ENCODE measurements at places on chromosomes 12 and 14.

- DNase-seq, result no peak
These were observed 30.7 kb downstream of the GOLGA3 start for GRCh38 chr12:132797820-132798570.

- DNase-seq, result no peak
These were observed 362 bp upstream of the TSFM start for GRCh38 chr12:57782243-57782607.

DNA sequence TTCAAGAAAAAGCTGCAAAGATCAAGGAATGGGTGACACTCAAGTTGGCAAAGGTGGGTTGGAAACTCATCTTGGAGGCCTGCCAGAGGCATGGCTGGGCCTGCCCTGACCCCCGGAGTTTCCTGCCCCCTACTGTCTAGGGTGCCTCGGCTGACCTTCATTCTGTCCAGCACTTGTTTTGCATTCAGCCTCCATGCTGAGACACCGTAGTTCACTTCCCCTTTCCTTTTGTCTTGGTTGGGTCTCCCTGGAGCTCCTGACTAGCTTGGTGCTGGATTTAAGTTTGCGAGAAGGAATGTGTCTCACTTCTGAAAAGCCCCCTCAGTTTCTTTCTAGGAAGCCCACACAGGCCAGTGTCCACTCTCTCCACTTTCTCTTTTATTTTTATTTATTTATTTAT, 26.5 kb downstream of the PLEKHH1 start:
- no peak for DNase-seq

- DNase-seq, result no peak
These were observed 153.4 kb upstream of the PDZRN4 start for GRCh38 chr12:41034686-41035085.

DNA sequence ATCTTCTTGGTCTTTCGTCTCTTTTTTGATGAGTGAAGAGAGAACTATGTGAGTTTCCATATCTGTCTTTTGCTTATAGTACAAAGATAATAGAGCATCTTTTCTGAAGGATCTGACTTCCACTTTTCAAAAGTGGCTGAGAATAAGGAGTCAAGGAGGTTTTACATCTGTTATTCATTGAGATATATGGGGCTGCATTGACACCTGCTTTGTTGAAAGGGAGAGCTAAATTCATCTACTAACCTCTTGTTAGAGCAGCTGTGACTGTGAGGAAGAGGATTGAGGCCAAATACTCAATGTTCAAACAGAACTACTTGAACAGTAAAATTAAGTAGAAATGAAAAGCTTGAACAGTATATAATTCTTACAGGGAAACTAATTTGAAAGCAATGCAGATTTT, 130.2 kb upstream of the ATP2B1 start:
- no peak for DNase-seq

GRCh38 chr12:56288705-56289387, 11.3 kb downstream of the CS start:
- no peak for DNase-seq

- DNase-seq, result no peak
These were observed 38.6 kb downstream of the CCDC85C start for GRCh38 chr14:99565383-99565782.

- no peak for DNase-seq
These were observed 369 bp downstream of the DEPDC4 start for GRCh38 chr12:100266585-100266834.

DNA sequence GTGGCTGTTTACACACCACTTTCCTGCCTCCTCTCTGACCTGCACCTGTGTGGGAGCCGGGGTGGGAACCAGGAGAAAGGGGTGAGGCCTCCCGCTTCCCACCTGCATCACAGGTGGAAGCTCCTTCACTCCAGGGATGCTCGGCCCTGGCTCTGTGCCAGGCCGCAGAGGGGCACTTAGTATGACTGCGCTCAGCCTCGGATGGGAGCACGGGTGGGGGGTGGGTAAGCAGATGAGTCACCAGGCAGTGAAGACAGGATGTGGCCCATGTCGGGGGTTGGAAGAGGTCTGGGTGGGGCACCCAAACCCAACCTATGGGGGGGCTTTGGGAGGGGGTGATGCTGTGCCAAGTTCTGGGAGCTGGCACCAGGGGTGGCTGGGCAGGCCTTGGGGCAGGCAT, 7.4 kb upstream of the CYP46A1 start:
- no peak for DNase-seq

- DNase-seq, result peak; percentile 49
These were observed 304.8 kb upstream of the OR4E1 start for GRCh38 chr14:21978184-21978998.

DNA sequence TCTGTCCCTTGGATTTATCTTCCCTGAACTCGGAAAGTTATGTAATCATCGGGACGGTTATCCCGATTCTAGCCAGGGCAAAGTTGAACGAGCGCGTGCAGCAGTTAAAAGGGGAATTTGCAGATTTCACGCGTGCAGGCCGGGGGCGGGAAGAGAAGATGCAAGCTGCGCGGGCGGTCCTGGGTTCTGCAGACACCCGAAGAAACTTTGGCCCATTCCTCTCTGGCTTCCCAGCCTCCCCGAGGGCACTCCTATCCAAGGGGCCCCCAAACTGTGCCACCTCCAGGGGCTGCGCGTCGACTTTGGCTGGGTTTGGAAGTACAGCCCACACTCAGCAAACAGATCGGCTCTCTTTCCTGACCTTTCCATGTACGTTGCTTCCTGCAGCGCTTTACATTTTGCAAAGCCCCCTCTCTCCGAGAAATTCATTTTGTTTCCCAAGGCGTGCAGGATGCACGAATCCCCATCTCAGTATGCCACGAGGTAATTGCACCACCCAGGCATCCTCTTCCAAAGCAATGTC, 941 bp upstream of the PPP1CC start:
- no peak for DNase-seq

DNA sequence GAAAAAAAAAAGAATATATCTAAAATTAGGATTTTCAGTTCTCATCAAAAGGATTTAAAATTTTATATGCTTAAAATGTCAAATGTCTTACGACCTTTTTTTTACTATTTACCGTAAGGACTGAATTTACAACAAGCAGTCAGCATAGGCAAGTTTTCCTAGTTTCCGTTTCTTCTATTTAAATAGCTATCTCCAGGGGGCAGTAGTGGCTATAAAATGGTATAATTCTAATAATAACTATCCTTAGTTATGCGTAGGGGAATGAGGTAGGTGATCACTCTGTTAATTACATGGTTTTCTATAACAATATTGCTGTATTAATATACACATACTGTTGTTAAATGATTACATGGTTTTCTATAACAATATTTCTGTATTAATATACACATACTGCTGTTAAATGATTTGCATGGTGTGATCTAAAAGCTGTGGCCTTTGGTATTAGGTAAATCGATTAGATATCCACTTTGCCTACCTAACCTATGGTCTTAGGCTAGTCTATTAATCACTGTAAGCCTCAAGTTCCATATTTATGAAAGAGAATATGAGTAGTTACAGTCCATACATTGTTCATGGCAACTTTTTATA, 217.7 kb upstream of the PDZRN4 start:
- no peak for DNase-seq

- DNase-seq, result peak; percentile 40
These were observed 510 bp downstream of the ARID2 start for GRCh38 chr12:45730084-45730347.

GRCh38 chr12:455821-456220, 3.9 kb upstream of the B4GALNT3 start:
- DNase-seq, result no peak

DNA sequence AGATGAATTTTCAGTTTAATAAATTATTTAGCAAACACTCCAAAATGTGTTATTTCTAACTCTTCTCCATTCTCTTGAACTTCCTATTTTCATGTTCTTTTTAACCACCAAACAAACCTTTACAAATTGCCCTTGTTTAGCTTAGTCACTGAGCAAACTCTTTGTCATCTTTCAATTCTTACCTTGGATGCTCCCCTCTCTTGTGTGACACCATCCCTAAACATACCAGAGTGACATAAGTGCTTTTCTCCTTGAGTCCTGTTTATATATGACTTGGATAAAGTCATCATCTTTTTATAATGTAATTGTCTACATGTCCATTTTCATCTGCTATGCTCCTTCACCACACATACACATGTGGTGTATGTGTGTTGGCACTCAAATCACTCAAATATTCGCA, 3.4 kb upstream of the TMEM19 start:
- no peak for DNase-seq

GRCh38 chr12:26857465-26858176, 24.6 kb upstream of the ITPR2 start:
- DNase-seq, result no peak

DNA sequence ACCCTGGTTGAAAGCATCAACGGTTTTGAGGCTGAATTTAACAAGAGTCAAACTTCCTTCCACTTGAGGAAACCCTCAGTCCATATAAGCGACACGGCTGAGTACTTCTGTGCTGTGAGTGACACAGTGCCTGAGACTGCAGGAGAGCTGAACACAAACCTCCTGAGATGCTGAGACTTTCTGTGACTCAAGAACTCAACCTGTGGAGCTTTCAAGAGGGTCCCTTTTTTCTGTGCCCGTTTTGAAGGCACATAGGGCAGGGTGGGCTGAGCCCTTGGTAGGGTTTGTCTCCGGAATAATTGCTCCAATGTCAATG, 305.3 kb upstream of the OR4E1 start:
- DNase-seq, result no peak

DNA sequence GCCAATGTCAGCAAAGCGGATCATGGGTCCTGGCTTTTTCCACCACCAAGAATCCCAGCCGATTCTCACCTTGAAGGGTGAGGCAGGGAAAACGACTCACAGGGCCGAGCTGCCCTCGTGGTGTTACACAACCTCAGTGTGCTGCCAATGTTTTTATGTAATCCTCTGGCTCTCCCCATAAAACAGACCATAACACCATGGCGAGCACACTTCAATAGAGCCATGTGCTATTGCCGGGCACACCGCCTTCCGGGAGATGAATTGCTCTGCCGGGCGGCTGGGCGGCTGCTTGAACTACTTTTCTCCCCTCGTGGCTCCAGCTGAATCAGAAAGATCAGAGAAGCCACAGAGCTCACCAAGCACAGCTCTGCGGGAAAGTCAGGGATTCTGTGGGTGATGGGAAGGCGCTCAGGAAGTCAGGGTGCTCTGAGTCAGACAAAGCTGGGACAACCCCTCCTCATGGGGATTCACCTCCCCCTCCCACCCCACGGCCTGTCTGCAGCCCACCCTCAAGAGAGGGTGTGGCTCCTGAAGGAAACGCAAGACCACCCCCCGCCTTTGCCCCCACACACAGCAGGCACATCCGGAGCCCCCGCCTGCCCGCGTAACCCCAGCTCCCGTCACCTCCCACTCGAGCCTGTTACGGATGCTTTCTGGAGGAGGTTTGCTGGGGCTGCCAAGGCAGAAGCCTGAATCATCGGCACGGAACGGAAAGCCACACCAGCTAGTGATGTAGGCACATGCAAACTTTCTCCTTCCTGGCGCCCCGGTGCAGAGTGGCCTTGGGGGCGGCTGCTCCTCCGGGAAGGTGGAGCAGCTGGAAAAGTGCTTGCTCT, 1.8 kb downstream of the GALNT9 start:
- peak; percentile 79 for DNase-seq

DNA sequence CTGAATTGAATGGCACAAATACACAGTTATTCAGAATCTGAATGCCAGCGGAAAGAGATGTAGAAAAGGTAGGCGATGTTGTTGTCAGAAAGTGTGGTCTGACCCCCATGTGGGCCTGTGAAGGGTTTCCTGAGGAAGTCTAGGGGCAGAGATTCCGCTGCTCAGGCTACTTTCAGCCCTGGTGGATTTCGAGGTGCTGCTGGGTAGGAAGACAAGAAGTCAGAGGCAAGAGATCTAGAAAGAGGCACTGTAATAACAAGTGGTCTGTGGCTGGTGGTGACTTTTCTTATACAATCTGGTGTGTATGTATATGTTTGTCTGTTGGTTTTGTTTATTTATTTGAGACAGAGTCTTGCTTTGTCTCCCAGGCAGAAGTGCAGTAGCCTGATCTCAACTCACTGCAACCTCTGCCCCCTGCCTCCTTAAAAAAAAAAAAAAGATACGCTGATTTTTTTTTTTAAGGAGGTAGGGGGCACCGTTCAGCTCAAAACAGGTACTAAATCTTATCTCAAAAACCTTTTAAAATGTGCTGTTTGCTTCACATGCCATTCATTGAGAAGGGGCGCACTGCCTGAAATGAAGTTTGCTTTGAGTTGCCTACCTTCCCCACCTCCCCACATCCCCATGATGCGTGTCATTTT, 27.1 kb upstream of the MANSC4 start:
- DNase-seq, result peak; percentile 26

GRCh38 chr12:108699955-108700563, 31.3 kb downstream of the CORO1C start:
- no peak for DNase-seq

GRCh38 chr12:39287817-39288216, 155.1 kb downstream of the KIF21A start:
- DNase-seq, result no peak

DNA sequence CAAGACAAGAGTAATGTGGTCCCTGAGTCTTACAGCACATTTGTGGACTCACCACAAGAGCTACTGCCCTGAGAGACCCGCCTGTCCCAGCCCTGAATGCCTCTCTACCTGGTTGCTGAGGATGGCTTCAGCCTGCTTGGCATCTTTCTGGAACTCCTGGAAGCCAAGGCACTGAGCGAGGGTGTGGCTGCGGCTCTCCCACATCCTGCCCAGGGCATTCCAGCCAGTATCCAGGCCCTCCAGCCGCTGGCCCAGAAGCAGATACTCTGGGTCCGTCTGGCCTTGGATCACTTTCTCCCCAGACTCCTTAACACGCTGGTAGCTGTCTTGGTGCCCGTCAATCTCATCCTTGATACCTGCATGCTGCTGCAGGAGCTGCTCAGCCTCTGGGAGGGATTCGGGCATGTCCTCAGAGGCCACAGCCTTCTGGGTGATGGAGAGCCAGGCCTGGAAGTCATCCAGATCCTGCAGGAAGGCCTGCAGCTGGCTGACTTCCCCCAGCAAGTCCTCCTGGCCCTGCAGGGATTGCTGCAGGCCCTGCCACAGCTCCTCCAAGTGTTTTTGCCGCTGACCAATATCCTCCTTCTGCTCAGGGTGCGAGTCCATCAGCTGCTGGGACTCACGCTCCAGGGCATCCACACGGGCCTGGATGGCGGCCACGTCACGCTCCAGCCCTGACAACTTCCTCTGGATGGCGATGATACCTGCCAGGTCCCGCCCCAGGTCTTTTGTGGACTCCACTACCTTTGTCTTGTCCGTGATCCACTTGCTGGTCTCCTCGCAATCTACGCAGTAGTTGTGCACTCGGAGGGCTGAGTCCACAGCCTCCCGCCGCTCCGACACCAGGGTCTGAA, 82.3 kb downstream of the PLEKHG3 start:
- DNase-seq, result no peak
